SJSA1 (cell line): ENCODE measurements at places on chromosomes 13 and 19. TPM values are rescaled to one million over a fixed set of nuclear protein-coding genes. Genes with fewer than 3 reads are reported as not detected.

Gene FNDC3A
- 24.3 and 51.3 TPM in 2 replicates for total RNA-seq

Gene CLEC17A
- 0.18 TPM in 1 of 2 replicates, not detected in the other for total RNA-seq

Gene FBXO27
- total RNA-seq = 1.5 TPM in 1 of 2 replicates, not detected in the other

Gene ZNF749
- 6.1 and 8.2 TPM in 2 replicates for total RNA-seq

Gene MISP3
- 0.34 TPM in 1 of 2 replicates, not detected in the other for total RNA-seq

Gene LRRC63
- not detected in 2 replicates for total RNA-seq

Gene ZNF134
- 25.0 and 26.3 TPM in 2 replicates for total RNA-seq

Gene RFPL4AL1
- total RNA-seq = not detected in 2 replicates

Gene C19orf85
- not detected in 2 replicates for total RNA-seq

Gene ICAM5
- total RNA-seq = 0.38 and 0.79 TPM in 2 replicates

Gene SHC2
- not detected in 2 replicates for total RNA-seq

Gene TNFAIP8L1
- 5.0 and 7.4 TPM in 2 replicates for total RNA-seq

Gene PNMA8A
- total RNA-seq = 7.6 and 8.1 TPM in 2 replicates

Gene ZNF541
- not detected in 2 replicates for total RNA-seq

Gene FAM174C
- 32.2 and 40.6 TPM in 2 replicates for total RNA-seq

Gene ZNF835
- total RNA-seq = not detected in 2 replicates

Gene LGALS16
- total RNA-seq = not detected in 2 replicates

Gene FAM124A
- total RNA-seq = 0.29 TPM in 1 of 2 replicates, not detected in the other

Gene CAB39L
- 6.2 and 6.5 TPM in 2 replicates for total RNA-seq

Gene TMEM145
- total RNA-seq = not detected in 2 replicates

Gene ZNF433
- total RNA-seq = 0.50 and 1.4 TPM in 2 replicates

Gene GGACT
- total RNA-seq = 1.1 and 1.8 TPM in 2 replicates

Gene ZNF439
- total RNA-seq = 0.06 and 1.5 TPM in 2 replicates

Gene KLK12
- total RNA-seq = not detected in 2 replicates

Gene RFX1
- total RNA-seq = 2.6 and 3.6 TPM in 2 replicates

Gene IFNL1
- not detected in 2 replicates for total RNA-seq

Gene KIR2DL3
- total RNA-seq = not detected in 2 replicates

Gene CPT1C
- total RNA-seq = 0.05 TPM in 1 of 2 replicates, not detected in the other

Gene NCCRP1
- total RNA-seq = not detected in 2 replicates

Gene GNA15
- total RNA-seq = 0.05 TPM in 1 of 2 replicates, not detected in the other

Gene ZNF350
- 2.9 and 11.9 TPM in 2 replicates for total RNA-seq

Gene ZNF20
- 0.53 and 5.4 TPM in 2 replicates for total RNA-seq

Gene COX6B2
- total RNA-seq = 0.11 TPM in 1 of 2 replicates, not detected in the other

Gene ADAMTS10
- 6.0 and 6.3 TPM in 2 replicates for total RNA-seq

Gene SLC15A1
- total RNA-seq = not detected in 2 replicates

Gene CAPN12
- total RNA-seq = not detected in 2 replicates

Gene ZNF284
- 2.9 and 3.1 TPM in 2 replicates for total RNA-seq

Gene ZNF527
- total RNA-seq = 1.8 and 4.9 TPM in 2 replicates

Gene SIGLEC6
- total RNA-seq = not detected in 2 replicates

Gene GIPR
- 0.72 and 2.1 TPM in 2 replicates for total RNA-seq

Gene RDH8
- not detected in 2 replicates for total RNA-seq

Gene GMIP
- 2.9 and 4.3 TPM in 2 replicates for total RNA-seq

Gene MBOAT7
- total RNA-seq = 97.7 and 118 TPM in 2 replicates

Gene PROZ
- not detected in 2 replicates for total RNA-seq

Gene PTGIR
- not detected in 2 replicates for total RNA-seq

Gene IGLON5
- not detected in 2 replicates for total RNA-seq

Gene ZSCAN4
- total RNA-seq = not detected in 2 replicates

Gene ZNF160
- total RNA-seq = 6.7 and 13.1 TPM in 2 replicates

Gene C19orf33
- total RNA-seq = not detected in 2 replicates

Gene CD37
- not detected in 2 replicates for total RNA-seq

Gene DOCK9
- total RNA-seq = 60.6 and 122 TPM in 2 replicates

Gene MIR17HG
- total RNA-seq = 1.6 and 3.0 TPM in 2 replicates

Gene ZNF446
- 5.1 TPM in 2 replicates for total RNA-seq

Gene PEAK3
- not detected in 2 replicates for total RNA-seq

Gene FGF21
- total RNA-seq = not detected in 2 replicates
